ENCODE measurements at places on chromosomes 7 and 10. TPM values are rescaled to one million over a fixed set of nuclear protein-coding genes. Genes with fewer than 3 reads are reported as not detected.
A peak's percentile ranks its signal among the peaks of the same experiment; 100 is the strongest.

DNA sequence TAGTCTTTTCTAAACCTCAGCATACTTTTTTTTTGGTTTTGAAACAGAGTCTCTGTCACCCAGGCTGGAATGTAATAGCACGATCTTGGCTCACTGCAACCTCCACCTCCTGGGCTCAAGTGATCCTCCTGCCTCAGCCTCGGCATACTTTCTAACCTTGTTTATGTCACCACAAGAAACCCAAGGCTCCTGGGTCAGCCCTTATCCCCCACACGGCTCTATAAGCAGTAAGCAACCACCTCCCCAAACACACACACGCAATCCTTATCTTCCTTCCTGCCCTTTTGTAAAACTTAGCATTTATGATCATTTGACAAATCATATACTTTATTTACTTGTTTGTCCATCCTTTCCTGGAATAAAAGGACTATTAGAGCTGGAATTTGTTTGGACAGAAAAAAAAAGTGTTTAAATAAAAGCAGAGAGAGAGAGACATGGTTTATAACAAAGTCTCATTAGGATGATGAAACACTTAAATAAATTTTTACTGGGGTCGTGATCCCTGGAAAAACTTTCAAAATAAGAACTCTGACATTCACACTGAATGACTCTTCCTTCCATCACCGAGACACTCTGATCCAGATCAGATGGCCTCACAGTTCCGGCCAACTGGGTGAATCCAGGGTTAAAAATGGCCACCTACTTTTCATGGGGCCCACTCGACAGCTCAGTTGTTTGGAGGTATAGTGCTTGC, 72.7 kb upstream of the PIK3CG start:
- no peak for DNase-seq
- H3K4me3 ChIP-seq, result no peak overlapping the region
- H3K27me3 ChIP-seq, result no peaks in the 10 kb centered on the region
- no peak overlapping the region for H3K27ac ChIP-seq
- no peaks in the 10 kb centered on the region for H3K36me3 ChIP-seq
- H3K4me1 ChIP-seq, result no peaks in the 10 kb centered on the region

- no peak overlapping the region for H3K4me3 ChIP-seq
- no peaks in the 10 kb centered on the region for H3K36me3 ChIP-seq
- no peaks in the 10 kb centered on the region for H3K27me3 ChIP-seq
- peaks cover 6% of the 10 kb centered on the region for H3K4me1 ChIP-seq
Observed at GRCh38 chr10:69792341-69792740, 9.4 kb upstream of the COL13A1 start.

GRCh38 chr7:120412139-120413050, 139.4 kb downstream of the KCND2 start:
- H3K4me1 ChIP-seq, result no peaks in the 10 kb centered on the region
- peak overlapping the region; percentile 10 for H3K27ac ChIP-seq
- no peaks in the 10 kb centered on the region for H3K27me3 ChIP-seq
- H3K36me3 ChIP-seq, result no peaks in the 10 kb centered on the region
- DNase-seq, result peak; percentile 82

- H3K4me3 ChIP-seq, result no peak overlapping the region
- H3K4me1 ChIP-seq, result no peaks in the 10 kb centered on the region
- H3K36me3 ChIP-seq, result no peaks in the 10 kb centered on the region
- no peak for DNase-seq
Observed at GRCh38 chr10:72847681-72848080, 45.9 kb upstream of the OIT3 start.

GRCh38 chr7:77753173-77753572, 45.1 kb downstream of the TMEM60 start:
- no peaks in the 10 kb centered on the region for H3K27me3 ChIP-seq
- H3K27ac ChIP-seq, result no peak overlapping the region
- no peaks in the 10 kb centered on the region for H3K4me1 ChIP-seq
- H3K36me3 ChIP-seq, result peaks cover 3% of the 10 kb centered on the region
- no peak for DNase-seq

DNA sequence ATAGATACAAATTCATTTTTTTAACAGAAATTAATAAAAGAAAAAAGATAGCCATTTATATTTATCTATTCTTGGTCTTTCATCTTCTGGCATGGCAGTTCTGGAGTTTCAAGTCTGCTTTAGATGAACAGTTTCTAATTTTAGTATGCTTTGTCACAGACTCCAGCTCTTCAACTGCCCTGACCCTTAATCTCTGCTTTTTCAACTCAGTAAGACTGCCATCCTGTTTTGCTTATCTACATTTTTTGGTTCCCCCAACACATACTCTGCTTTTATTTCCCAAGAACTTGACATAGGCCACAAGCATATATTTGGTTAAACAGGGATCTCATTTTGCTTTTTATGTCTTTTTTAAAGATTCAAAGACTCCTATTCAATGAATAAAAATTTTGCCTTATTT, 309.3 kb upstream of the KCND2 start:
- no peaks in the 10 kb centered on the region for H3K27me3 ChIP-seq
- no peaks in the 10 kb centered on the region for H3K36me3 ChIP-seq
- H3K27ac ChIP-seq, result no peak overlapping the region
- no peak for DNase-seq

DNA sequence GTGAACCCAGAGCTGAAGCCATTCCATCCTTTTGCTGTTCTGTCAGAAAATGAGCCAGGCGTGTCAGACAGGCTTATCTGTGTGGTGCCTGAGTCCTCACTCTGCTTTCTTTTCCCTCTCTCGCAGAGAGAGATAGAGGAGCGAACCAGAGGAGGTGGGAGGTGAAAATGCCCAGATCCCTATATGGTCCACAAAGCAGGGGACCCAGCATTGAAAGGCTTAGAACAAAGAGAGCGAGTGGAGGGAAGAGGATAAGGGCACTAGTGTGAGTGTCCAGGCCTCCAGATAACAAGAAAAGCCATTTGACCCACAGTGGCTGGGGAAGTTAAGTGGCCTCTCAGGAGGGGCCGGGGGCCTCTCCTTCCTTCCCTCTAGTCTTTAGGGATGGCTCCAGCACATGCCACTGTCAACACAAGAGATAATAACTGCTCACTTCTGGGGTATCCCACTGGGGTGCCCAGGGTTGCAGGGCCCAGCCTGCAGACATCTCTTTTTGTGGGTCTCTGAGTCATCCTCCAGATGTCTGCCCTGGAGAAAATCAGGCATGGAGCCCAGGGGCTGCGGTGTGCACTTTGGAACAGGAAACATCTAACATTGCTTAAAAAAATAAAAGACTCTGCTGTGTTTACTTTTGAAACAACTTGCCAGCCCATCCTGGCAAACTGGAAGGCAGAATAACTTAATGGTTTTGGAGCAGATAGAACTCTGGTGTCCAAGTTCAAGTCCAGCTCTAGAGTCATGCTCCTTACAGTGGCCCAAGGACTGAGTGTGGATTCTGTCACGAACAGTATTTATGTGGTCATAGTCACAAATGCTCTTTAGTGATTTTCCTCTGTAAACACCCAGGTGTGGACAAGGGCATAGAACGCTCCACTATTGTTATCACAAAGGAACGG, 189.5 kb downstream of the CXCL12 start:
- H3K27ac ChIP-seq, result no peak overlapping the region
- no peaks in the 10 kb centered on the region for H3K27me3 ChIP-seq
- H3K4me3 ChIP-seq, result no peak overlapping the region
- no peaks in the 10 kb centered on the region for H3K36me3 ChIP-seq
- DNase-seq, result no peak
- peaks cover 3% of the 10 kb centered on the region for H3K4me1 ChIP-seq

GRCh38 chr10:43994539-43994938, 345.9 kb upstream of the ZNF32 start:
- H3K4me3 ChIP-seq, result no peak overlapping the region
- no peaks in the 10 kb centered on the region for H3K36me3 ChIP-seq
- DNase-seq, result no peak
- no peaks in the 10 kb centered on the region for H3K4me1 ChIP-seq

GRCh38 chr7:87354749-87355148, 9.3 kb downstream of the CROT start:
- no peaks in the 10 kb centered on the region for H3K4me1 ChIP-seq
- H3K27ac ChIP-seq, result no peak overlapping the region
- no peak overlapping the region for H3K4me3 ChIP-seq
- DNase-seq, result peak; percentile 5

DNA sequence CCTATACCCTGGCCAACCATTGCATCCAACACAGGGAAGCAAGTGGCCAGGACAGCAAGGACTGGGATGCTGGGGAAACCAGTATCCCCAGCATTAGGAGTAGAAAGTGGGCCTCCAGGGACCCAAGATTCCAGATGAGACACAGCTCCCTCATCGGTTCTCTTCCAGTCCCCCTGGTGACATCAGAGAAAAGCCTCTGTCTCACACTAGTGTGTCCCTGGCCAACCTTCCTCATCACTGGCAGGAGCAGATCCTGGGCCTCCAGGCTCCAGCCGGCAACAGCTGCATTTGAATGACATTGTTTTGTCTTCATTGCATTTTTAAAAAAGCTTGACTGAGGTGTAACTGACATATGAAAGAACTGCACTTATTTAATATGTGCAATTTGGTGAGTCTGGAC, 177.3 kb upstream of the LYZL2 start:
- H3K4me3 ChIP-seq, result no peak overlapping the region
- peaks cover 20% of the 10 kb centered on the region for H3K4me1 ChIP-seq
- H3K36me3 ChIP-seq, result no peaks in the 10 kb centered on the region
- no peaks in the 10 kb centered on the region for H3K27me3 ChIP-seq
- no peak for DNase-seq

- H3K4me1 ChIP-seq, result no peaks in the 10 kb centered on the region
- no peak for DNase-seq
- no peaks in the 10 kb centered on the region for H3K27me3 ChIP-seq
- H3K36me3 ChIP-seq, result no peaks in the 10 kb centered on the region
Observed at GRCh38 chr10:107434201-107434600, 269.7 kb upstream of the SORCS1 start.

The HGF gene
- 4.3 TPM for total RNA-seq

The OR13A1 gene
- total RNA-seq, result 0.20 TPM

The PKD2L1 gene
- total RNA-seq, result 0.33 TPM

The SLC16A9 gene
- total RNA-seq, result 52.1 TPM

The CUL1 gene
- 50.4 TPM for total RNA-seq

The ELFN1 gene
- total RNA-seq, result 7.8 TPM
